ENCODE measurements at places on chromosomes 16 and 17. TPM values are rescaled to one million over a fixed set of nuclear protein-coding genes. Genes with fewer than 3 reads are reported as not detected.

MPP2 gene
- total RNA-seq, result 16.4 TPM

GRCh38 chr17:27788919-27789318 is 11.4 kb downstream of the NOS2 start:
- DNase-seq, result no peak

DNA sequence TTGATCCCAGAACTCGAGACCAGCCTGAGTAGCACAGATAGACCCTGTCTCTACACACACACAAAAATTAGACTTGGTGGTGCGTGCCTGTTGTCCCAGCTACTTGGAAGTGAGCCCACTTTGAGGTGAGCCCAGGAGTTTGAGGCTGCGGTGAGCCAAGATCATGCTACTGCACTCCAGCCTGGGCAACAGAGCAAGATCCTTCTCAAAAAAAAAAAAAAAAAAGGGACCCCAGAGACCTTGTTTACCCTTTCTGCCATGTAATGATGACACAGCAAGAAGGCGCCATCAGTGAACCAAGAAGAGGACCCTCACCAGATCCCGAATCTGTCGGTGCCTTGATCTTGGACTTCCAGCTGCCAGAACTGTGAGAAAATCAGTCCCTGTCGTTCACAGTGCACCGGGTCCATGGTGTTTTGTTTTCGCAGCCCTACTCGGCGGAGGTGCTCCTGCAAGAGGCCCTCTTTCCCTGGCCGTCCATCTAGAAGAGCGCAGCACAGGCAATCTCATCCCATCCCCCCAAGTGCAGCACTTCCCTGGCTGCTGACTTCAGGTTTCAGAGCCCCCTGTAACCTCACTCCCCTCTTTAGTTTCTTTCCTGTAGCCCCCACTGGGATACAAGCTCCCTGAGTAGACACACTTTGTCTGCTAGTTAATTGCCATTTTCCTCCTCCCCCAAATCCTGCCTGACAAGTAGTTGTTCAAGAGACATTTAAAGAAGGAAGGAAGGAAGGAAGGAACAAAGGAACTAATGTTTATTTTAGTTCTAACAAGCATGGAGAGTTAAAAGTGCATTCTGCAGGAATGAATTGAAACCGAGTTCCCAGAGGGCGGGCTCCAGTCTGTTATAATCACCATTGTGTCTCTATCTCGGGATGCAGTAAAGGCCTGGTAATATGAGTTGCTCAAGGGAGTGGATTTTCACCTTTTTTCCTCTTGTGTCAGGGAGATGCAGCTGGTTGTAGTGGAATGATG is 115.3 kb downstream of the SNX29 start:
- no peak for DNase-seq

- DNase-seq, result no peak
Measured at GRCh38 chr16:9578459-9578858, 487.0 kb downstream of the HAPSTR1 start.

DNA sequence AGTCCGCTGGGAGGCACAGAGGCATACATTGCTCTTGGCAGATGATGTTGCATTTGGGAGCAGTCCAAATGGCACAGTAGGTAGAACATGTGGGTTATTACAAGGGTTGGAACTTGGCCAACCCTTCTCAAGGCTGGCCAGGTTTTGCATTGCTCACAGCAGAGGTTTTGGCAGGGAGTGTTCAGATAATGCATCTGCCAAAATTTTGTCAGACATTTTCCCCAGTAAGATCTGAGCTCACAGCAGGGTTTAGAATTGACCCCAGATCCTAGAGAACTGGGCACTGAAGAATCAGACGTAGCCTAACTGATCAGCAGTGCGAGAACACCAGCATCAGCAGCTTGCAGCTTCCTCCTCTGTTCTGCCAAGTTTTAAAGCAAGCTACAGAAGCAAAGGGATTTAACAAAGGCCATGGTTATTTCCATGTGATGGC is 468.8 kb upstream of the KIF2B start:
- no peak for DNase-seq

DYNLL2 gene
- total RNA-seq, result 54.9 TPM

TLCD1 gene
- 28.3 TPM for total RNA-seq

NOMO2 gene
- 110 TPM for total RNA-seq

AIPL1 gene
- not detected for total RNA-seq

CRHR1 gene
- total RNA-seq, result 0.12 TPM

DNA sequence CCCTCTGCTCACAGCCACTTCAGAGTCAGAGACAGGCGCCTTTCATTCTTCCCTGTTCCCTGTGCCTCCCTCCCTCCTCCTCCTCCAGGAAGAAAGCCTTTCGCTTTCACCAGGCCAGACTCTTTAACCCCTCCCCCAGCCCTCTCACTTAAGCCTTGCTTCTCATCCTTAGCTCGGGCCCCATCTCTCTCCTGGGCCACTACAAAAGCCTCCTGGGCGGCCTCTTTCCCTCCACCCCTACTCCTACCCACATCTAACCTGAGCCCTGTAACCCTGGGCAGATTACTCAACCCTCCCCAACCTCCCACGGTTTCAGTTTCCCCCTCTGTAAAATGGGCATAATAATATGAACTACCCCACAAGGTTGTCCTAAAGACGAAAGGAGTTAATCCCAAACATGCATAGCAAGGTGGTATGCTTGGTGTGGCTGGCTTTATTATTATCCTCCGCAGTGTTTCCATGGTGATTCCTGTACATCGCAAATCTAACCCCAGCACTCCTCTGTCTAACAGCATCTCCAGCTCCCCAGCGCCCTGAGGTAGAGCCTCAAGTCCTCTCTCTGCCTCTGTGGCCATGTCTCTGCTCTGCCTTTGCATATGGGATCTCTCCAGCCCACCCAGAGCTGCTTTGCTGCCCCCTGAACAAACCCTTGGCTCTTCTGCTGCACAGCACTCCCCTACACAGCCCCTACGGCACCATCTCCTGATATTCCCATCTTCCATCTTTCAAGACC is 17.7 kb downstream of the PIMREG start:
- DNase-seq, result no peak

- DNase-seq, result no peak
Measured at GRCh38 chr17:12422651-12423050, 243.0 kb upstream of the MYOCD start.

AURKB gene
- 141 TPM for total RNA-seq

HS3ST2 gene
- not detected for total RNA-seq

DNA sequence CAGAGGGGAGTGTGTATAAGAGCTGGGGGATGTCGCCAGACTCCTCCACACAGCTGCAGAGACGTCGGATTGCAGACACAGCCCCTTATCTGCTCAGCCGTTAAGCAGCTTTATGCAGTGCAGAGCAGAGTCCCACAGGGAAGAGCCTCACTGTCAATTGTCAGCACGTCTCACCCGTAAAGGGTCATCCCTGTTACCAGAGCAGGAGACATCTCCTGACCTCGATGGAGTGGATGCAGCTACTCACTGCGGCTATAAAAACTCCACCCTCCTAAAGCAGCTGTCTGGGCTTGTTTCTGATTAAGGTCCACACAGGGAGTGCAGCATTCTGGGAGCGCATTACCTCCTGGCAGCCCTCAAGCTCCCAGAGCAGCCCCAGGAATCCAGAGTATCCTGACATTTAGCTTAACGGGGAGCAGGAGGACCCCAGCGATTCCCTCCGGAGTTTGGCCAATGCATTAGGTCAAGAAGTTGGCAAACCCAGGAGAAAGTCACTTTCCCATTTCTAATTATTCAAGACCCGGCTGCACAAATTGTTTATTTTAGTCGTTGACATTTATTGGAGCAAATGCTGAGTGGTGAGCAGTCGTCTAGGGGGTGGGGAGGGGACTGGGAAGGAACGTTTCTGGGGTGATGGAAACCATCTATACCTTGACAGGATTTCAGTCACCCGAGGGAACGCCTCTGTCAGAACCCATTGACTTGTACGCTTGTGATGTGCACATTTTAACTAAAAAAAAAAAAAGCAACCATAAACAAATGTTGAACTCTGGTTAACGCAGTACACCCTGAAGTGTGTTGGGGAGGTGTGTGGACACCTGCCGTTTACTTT is 100.0 kb upstream of the ZNF469 start:
- no peak for DNase-seq

GRCh38 chr17:57286399-57287105 is 30.2 kb downstream of the MSI2 start:
- no peak for DNase-seq

DNA sequence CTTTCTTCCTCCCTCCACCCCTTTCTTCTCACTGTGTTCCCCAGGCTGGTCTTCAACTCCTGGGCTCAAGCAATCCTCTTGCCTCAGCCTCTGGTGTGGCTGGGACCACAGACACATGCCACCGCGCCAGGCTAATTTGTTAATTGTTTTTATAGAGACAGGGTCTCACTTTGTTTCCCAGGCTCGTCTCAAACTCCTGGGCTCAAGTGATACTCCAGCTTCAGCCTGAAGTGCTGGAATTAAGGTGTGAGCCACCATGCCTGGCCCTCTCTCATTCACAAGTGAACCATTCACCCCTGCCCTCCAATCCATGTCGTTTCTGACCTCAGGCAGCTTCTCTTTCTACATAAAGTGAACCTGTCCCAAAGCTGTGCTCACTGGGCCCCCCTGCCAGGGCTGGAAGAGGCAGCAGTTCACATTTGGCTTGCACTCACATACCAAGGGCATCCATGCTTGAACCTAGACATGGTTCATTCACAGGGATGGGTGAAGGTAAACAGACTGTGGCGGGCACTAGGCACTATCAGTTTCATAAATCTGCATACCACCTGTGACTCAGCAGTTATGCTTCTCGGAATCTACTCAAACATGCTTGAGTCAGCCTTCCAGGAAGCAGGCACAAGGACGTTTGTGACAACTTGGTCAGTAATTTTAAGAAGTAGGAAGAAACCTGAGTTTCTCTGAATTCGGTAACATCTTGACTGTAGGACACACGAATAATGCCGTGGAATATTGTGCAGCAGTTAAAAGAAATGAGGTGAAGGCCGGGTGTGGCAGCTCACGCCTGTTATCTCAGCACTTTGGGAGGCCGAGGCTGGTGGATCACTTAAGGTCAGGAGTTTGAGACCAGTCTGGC is 6.0 kb upstream of the RNF213 start:
- DNase-seq, result peak; percentile 82

DNA sequence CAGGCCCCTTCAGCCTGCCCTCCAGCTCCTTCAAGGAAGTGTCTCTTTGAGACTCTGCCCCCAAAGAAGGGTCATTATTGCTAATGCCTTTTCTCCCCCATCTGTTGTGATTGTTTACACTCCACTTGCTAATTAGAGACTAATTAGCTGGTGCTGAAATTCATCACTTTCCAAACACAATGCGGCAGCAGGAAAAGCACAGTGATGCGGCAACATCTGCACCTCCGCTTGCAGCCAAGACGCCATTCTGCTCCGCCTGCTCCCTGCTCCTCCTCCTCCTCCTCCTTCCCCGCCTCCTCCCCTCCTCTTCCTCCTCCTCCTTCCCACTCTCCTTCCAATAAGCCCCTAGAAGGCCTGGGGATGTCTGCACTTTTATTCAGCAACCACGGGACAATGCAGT is 110.5 kb downstream of the SDK2 start:
- no peak for DNase-seq

DNA sequence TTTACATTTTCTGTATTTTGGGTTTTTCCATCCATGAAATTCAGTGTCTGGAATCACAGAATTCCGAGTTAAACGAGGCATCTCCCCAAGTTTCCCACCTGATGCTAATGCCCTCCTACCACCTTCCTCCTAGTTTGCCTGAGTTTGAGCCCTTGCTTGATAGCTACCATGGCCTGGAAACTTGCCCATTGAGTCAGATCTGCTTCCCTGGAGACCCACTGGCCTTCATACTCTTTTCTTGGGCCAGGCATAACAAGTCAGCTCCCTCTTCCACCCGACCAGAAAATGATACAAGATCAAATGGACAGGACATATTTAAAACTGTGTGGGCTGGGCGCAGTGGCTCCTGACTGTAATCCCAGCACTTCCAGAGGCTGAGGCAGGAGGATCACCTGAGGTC is 10.2 kb downstream of the SETD1A start:
- no peak for DNase-seq

- DNase-seq, result peak; percentile 82
Measured at GRCh38 chr17:64662774-64663367, 764 bp upstream of the SMURF2 start.

GRCh38 chr17:16483021-16483645 is 8.9 kb downstream of the LRRC75A start:
- no peak for DNase-seq

- no peak for DNase-seq
Measured at GRCh38 chr16:26913851-26914250, 152.9 kb upstream of the C16orf82 start.

SSTR5 gene
- total RNA-seq, result 7.2 TPM

DNA sequence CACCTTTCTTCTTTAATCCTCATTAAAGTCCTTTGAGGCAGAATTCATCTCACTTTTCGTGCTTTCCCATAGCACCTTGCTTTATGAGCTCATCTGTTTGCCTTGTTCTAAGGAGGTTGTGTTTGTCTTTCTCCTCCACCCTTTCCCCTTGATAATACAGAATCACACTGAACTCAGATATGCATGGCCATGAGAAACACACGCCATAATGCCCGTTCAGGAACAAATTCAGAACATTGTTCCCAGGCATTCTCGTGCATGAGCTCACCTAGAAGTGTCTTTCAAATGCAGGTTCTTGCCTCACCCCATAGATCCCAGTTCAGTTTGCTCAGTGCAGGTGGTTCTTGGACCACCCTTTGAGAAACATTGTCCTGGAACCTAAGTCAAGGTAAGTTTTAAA is 71.1 kb downstream of the TMEM114 start:
- DNase-seq, result no peak

DNA sequence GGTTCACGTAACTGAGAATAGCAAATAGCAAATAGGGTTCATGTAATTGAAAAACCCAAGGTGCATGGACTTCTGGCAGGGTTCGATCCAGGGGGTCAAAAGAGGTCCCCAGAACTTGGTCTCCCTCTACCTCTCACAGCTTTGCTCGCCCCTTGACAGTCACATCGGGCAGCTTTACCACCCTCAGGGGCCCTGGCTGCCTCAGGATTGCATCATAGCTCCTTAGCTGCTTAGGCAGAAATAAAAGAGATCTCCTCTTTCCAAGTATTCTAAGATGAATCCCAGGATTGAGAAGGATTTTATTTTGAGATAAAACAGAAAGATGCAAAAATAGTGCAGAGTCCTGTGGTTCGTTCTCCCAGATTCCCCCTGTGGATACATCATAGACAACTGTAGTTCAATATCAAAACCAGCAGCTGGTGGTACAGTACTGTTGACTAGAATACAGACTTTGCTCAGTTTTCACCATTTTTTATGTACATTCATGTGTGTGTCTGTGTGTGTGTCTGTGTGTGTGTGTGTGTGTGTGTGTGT is 12.8 kb downstream of the ADGRG3 start:
- DNase-seq, result no peak

RNU2-1 gene
- total RNA-seq, result 5,800 TPM

DNA sequence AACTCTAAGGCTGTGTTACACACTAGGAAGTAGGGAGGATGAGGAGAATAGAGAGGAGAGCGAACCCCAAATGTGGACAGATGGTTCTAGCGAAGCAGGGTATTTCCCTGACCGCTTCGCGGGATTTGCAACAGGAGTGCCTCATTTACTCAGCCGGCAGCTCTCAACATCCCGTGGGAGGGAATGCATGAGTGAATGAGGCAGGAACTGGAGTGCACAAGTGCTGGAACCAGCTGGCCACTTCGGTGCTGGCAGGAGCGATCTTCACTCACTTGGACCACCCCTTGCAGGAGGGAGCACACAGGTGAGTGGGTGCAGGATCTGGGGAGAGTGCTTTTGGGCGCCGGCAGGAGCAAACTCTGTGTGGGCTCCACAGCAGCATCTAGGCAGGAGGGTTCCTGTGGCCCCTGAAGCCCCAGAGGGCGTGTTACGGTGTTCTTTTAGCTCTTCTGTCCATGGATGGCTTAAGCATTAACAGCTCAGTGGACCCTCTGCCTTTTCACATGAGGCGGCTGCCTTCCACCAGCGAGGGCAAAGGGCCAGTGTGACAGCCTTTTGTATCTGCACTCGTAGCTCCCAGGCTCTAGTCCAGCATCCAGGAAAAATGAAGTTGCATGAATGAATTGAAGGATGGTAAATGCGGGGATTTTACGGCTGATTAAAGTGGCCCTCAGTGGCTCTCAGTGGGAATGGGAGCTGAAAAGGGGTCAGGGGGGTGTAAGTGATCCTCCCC is 17.4 kb upstream of the ZNHIT3 start:
- DNase-seq, result no peak

Data from HCT116 (cell line).